ENCODE measurements at places on chromosomes 5 and 9.

GRCh38 chr5:109868737-109869136 lies 179.0 kb downstream of the MAN2A1 start:
- DNase-seq, result no peak

DNA sequence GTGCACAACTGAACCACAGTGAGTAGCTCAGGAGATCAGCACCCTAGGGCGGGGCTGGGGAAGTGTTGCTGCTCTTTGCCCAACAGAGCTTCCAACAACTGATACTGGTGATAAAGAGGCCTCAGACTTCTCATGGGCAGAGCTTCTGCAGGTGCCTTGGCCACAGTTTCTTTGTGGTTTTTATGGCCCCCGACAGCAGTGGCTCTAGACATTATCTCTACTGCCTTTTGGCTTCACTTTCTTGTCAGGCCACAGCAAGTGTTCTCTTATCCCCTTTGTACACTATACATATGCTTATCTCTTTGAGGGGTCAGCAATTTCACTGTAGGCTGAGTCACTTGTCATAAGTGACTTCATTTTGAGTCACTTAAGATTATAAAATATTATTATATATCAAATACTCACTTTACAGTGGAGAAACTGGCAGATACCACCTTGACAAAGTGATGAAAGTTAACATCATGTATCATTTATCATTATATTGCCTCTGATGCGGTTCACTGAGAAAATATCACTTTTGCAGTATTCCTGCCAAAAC lies 90.9 kb upstream of the COX7C start:
- DNase-seq, result no peak

- no peak for DNase-seq
These were observed 16.8 kb downstream of the AMBP start for GRCh38 chr9:114061292-114061691.

- DNase-seq, result no peak
These were observed 131.6 kb upstream of the TAS2R1 start for GRCh38 chr5:9761706-9762105.

DNA sequence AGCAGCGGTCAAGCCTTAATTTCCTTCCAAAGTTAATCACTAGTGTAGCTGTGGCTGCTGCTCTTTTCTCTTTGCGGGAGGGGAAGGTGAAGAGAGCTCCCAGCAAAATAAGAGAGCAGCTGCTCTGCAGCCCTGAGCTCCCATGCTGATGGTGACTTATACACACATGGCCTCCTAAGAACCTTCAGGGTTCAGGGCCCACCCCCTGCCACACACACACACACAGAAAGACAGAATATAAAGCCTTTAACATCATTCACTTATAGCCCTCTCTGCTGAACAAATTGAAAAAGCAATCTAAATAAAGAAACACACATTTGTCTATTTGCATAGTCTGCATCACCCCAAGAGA lies 43.6 kb downstream of the GAS1 start:
- no peak for DNase-seq

- no peak for DNase-seq
These were observed 61.8 kb downstream of the CTSL start for GRCh38 chr9:87787735-87788134.

DNA sequence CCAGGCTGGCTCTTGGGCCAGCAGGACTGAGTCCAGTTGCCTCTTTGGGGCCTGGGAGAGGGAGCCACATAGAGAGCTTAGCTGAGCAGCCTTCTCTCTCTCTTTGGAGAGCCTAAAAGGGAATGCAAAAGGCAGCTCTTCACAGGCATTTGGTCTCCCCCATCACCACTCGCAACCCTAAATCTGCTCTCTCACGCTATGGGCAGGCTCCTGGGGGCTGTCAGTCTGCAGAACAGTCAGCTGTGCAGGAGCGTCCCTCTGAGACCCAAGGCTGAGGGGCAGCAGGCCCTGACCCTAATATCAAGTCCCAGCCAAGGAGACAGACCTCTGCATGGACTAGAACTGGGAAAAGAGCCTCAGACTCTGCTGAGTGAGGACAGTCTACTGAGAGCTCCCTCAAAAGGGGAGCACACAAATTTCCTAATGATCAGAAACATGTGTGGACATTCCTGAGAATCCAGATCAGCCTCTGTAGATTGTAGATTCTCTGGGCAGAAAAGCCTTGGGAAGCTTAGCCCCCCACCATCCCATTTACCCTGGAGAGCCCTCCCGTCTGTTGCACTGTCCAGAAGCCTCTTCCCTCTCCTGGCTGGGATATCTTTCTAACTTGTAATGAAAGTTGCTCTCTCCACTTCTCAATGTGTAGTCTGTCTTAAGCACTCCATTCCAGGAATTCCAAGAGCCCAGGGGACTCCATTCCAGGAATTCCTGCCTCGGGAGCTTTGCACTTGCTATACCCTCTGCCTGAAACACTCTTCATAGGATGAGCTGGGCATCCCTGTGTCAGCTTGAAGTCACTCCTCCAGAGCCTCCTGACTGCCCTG lies 79.4 kb downstream of the FAM114A2 start:
- no peak for DNase-seq

DNA sequence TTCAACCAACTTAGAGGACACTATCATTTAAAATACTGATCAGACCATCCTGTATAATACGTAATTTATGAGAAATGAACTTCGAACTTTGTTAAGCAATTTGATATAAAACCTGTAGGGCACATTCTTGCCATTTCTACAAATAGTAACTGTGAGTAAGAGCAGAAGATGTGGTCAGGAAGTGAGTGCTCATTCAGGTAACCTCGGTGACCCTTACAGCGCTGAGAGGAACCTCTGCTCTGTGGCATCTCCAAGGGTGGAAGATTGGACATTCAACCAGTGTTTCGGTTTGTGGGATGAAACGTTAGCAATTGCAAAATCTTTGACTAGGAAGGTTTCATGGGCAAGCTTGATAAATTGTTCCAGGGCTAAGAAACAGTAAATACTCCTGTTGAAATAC lies 194.8 kb upstream of the IRX2 start:
- no peak for DNase-seq

- no peak for DNase-seq
These were observed 434.6 kb downstream of the TAF11L14 start for GRCh38 chr5:18068826-18069225.
